ENCODE measurements at places on chromosomes 3 and 15. TPM values are rescaled to one million over a fixed set of nuclear protein-coding genes. Genes with fewer than 3 reads are reported as not detected.

The RBP2 gene
- not detected for total RNA-seq

The GRK7 gene
- total RNA-seq = not detected

The GADL1 gene
- not detected for total RNA-seq

The SCAANT1 gene
- total RNA-seq = not detected

The USF3 gene
- total RNA-seq = 2.5 TPM

The SNUPN gene
- 30.5 TPM for total RNA-seq

The SOX14 gene
- not detected for total RNA-seq

The CFAP91 gene
- 0.31 TPM for total RNA-seq

The GPR62 gene
- total RNA-seq = not detected

The CXCR6 gene
- not detected for total RNA-seq

The CCR1 gene
- total RNA-seq = not detected

The HTR3D gene
- total RNA-seq = not detected

The RYR3 gene
- total RNA-seq = not detected

The CCNB2 gene
- 99.0 TPM for total RNA-seq

The ADCY5 gene
- 0.34 TPM for total RNA-seq

The TGM5 gene
- total RNA-seq = not detected

The SLC28A1 gene
- total RNA-seq = not detected

The CATSPER2 gene
- 0.56 TPM for total RNA-seq

The VWA5B2 gene
- 0.60 TPM for total RNA-seq
